Endothelial cell (in vitro differentiated cells): ENCODE measurements at places on chromosomes 5 and 9.

DNA sequence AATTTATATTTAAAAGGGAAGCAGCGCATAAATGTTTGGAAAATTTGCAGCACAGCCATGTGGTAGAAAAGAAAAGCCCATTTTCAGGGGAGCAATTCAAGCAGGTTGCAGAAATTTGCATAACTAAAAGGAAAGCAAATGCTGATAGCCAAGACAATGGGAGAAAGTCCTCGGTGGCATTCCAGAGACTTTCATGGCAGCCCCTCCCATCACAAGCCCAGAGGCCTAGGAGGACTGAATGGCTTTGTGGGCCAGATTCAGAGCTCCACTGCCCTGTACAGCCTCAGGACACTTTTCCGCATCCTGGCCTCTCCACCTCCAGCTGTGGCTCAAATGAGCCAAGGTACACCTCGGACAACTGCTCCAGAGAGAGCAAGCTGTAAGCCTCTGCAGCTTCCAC lies 462.9 kb downstream of the CDK5RAP2 start:
- no peak overlapping the region for H3K4me3 ChIP-seq
- no peak for DNase-seq
- no peak overlapping the region for H3K27ac ChIP-seq
- H3K36me3 ChIP-seq, result peaks cover 4% of the 10 kb centered on the region
- no peaks in the 10 kb centered on the region for H3K27me3 ChIP-seq

- H3K36me3 ChIP-seq, result no peaks in the 10 kb centered on the region
- DNase-seq, result no peak
- H3K27ac ChIP-seq, result no peak overlapping the region
- H3K4me3 ChIP-seq, result no peak overlapping the region
- peaks cover 10% of the 10 kb centered on the region for H3K4me1 ChIP-seq
- H3K27me3 ChIP-seq, result no peaks in the 10 kb centered on the region
Measured at GRCh38 chr5:169013208-169013728, 287.7 kb downstream of the SLIT3 start.

DNA sequence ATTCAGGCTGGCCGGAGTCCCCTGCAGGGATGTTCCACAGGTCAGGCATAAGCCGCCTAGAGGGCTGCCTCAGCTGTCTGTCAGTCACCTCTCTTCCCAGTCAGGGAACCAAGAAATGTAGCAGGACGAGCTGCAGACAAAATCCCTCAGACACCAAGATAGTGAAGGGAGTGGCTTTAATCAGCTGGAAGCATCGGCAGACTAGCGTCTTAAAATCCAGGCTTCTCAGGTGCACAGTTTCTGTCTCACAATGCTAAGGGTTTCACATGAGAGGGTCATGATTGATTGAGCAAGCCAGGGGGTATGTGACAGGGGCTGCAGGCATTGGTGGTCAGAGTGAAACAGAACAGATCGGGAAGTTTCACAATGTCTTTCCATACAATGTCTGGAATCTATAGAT lies 247.2 kb downstream of the CDH10 start:
- H3K4me1 ChIP-seq, result peaks cover 14% of the 10 kb centered on the region
- H3K27me3 ChIP-seq, result peaks cover 2% of the 10 kb centered on the region
- H3K36me3 ChIP-seq, result peaks cover 17% of the 10 kb centered on the region

GRCh38 chr5:160573318-160573717 lies 151.7 kb downstream of the PTTG1 start:
- no peak overlapping the region for H3K27ac ChIP-seq
- no peak for DNase-seq
- H3K4me3 ChIP-seq, result no peak overlapping the region
- H3K4me1 ChIP-seq, result no peaks in the 10 kb centered on the region

DNA sequence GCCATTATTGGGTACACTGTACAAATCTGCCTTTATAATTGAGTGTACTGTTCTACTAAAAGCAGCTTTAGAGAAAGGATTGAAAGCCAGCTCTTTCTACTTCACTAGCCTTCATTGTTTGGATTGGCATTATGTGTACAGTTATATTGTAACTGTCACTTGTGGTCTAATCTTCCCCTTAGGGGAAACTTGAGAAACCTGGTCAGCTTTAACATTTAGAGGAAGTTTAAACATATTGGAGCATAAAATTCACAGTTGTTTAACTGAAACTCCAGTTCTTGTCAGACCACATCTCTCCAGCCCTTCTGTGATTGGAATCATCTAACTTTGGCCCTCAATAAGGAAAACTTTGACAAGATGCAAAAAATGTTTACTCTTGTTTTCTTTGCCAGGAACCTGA lies 24.6 kb downstream of the PIK3R1 start:
- no peak overlapping the region for H3K4me3 ChIP-seq
- no peaks in the 10 kb centered on the region for H3K36me3 ChIP-seq
- peaks cover 57% of the 10 kb centered on the region for H3K4me1 ChIP-seq
- peak overlapping the region; percentile 76 for H3K27ac ChIP-seq
- DNase-seq, result no peak

GRCh38 chr5:154243736-154244135 lies 53.2 kb downstream of the GALNT10 start:
- H3K36me3 ChIP-seq, result no peaks in the 10 kb centered on the region
- no peak overlapping the region for H3K4me3 ChIP-seq
- DNase-seq, result no peak
- H3K27me3 ChIP-seq, result no peaks in the 10 kb centered on the region
- H3K4me1 ChIP-seq, result peaks cover 5% of the 10 kb centered on the region

GRCh38 chr5:120255214-120255613 lies 208.9 kb upstream of the PRR16 start:
- H3K27ac ChIP-seq, result no peak overlapping the region
- H3K4me1 ChIP-seq, result no peaks in the 10 kb centered on the region
- no peaks in the 10 kb centered on the region for H3K27me3 ChIP-seq
- H3K4me3 ChIP-seq, result no peak overlapping the region
- no peak for DNase-seq

DNA sequence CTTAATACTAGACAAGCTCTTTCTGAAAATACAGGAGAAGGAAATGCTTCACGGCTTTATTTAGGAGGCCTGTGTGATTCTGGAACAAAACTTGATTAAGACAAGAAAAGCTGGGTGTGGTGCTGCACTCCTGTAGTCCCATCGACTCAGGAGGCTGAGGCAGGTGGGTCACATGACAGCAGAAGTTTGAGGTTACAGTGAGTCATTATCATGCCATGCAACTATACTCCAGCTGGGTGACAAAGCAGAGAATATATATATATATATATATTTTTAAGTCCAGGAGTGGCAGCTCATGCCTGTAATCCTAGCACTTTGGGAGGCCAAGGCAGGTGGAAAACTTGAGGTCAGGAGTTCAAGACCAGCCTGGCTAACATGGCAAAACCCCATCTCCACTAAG lies 33.1 kb upstream of the SPIN1 start:
- no peak overlapping the region for H3K4me3 ChIP-seq
- DNase-seq, result no peak
- no peak overlapping the region for H3K27ac ChIP-seq
- peaks cover 4% of the 10 kb centered on the region for H3K27me3 ChIP-seq

- DNase-seq, result no peak
- no peak overlapping the region for H3K4me3 ChIP-seq
- H3K36me3 ChIP-seq, result peaks cover 26% of the 10 kb centered on the region
- H3K27ac ChIP-seq, result no peak overlapping the region
- peaks cover 3% of the 10 kb centered on the region for H3K4me1 ChIP-seq
- H3K27me3 ChIP-seq, result peaks cover 6% of the 10 kb centered on the region
Measured at GRCh38 chr5:14743601-14744295, 79.2 kb downstream of the OTULIN start.

GRCh38 chr5:59661954-59662615 lies 231.4 kb downstream of the PDE4D start:
- no peaks in the 10 kb centered on the region for H3K27me3 ChIP-seq
- H3K4me1 ChIP-seq, result no peaks in the 10 kb centered on the region
- H3K27ac ChIP-seq, result no peak overlapping the region
- H3K4me3 ChIP-seq, result no peak overlapping the region

- no peak for DNase-seq
- peaks cover 1% of the 10 kb centered on the region for H3K27me3 ChIP-seq
- no peak overlapping the region for H3K27ac ChIP-seq
- H3K36me3 ChIP-seq, result no peaks in the 10 kb centered on the region
- no peak overlapping the region for H3K4me3 ChIP-seq
- no peaks in the 10 kb centered on the region for H3K4me1 ChIP-seq
Measured at GRCh38 chr9:8241201-8241600, 441.6 kb upstream of the DMAC1 start.

DNA sequence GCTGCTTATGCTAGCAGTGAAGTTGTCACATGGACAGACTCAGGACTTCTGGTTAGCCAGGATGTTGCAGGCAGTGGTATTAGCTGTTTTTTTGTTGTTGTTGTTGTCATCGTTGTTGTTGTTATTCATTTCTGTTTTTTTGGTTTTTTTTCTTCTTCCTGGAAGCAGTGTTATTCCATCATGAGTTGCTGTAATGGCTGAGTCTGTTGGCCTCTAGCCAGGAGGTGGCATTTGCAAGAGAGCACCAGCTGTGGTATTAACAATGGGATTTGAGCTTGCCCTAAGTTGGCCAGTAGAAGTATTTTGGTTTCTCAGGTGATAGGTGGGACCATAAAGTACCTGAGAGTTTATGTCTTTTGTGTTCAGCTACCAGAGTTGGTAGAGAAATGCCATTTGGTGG lies 561.1 kb downstream of the KCTD16 start:
- DNase-seq, result no peak
- no peaks in the 10 kb centered on the region for H3K4me1 ChIP-seq
- no peak overlapping the region for H3K27ac ChIP-seq
- H3K4me3 ChIP-seq, result no peak overlapping the region
- H3K27me3 ChIP-seq, result no peaks in the 10 kb centered on the region
- no peaks in the 10 kb centered on the region for H3K36me3 ChIP-seq

DNA sequence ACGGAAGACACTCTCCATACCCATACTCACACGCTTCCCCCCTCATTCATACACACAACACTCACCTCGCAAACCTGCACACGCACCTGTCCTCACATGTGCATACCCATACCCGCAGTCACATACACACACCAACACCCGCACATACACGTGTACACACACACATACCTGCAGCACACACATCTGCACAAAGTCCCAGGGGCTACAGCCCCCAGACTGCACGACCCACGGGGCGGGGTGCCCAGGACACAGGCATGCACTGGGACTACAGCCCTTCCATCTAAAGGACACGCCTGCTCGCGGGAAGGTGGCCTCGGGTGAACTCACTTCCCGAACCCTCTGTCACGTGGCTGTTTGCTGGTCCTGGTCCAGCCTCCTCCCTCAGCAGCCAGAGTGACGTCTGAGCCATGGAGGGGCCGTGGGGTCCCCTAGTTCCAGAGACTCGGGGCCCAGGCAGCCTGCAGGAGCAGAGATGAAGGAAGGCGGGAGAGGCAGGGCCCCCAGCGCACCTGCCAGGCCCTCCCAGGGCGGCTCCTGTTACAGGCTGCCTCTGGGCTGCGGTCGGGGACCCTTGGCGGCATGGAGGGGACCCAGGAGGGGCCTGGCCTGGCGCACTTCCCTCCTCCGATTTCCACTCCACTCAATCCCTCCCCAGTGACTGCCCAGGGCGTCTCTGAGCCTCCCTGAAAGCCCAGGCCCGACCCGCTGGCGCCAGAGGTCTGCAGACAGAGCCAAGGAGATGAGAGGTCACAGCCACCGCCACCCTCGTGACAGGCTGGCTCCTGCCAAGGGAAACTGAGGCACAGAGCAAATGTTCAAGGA lies 8.1 kb downstream of the SLC12A7 start:
- no peak for DNase-seq
- peaks cover 10% of the 10 kb centered on the region for H3K4me1 ChIP-seq
- H3K36me3 ChIP-seq, result peaks cover 5% of the 10 kb centered on the region
- H3K27me3 ChIP-seq, result peaks cover 11% of the 10 kb centered on the region

- H3K27ac ChIP-seq, result no peak overlapping the region
- H3K4me1 ChIP-seq, result peaks cover 11% of the 10 kb centered on the region
- no peak for DNase-seq
- H3K4me3 ChIP-seq, result no peak overlapping the region
Measured at GRCh38 chr5:158513490-158514318, 586.0 kb downstream of the EBF1 start.

GRCh38 chr9:96020792-96021550 lies 145.5 kb downstream of the ERCC6L2 start:
- peak overlapping the region; percentile 88 for H3K4me3 ChIP-seq
- DNase-seq, result peak; percentile 42
- H3K36me3 ChIP-seq, result peaks cover 4% of the 10 kb centered on the region
- H3K27ac ChIP-seq, result no peak overlapping the region
- peaks cover 13% of the 10 kb centered on the region for H3K27me3 ChIP-seq
- peaks cover 18% of the 10 kb centered on the region for H3K4me1 ChIP-seq

DNA sequence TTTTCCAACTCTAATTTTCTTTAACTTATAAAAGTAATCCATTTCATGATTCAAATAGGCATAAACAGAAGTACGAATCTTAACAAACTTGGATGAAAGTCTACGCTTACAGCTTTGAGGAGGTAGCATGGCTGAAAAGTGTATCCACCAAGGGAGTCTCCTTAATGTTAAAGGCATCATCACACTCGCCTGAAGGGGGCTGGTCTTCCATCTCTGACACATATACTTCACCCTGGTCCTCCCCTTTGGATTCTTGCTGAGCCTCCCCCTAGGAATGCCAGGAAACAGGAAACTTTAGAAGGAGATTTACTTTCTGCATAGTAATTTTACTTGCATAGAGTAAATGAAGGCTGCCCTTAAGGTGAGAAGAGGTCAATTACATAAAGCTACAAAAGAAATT lies 10.3 kb upstream of the NME5 start:
- peak; percentile 30 for DNase-seq
- no peak overlapping the region for H3K27ac ChIP-seq
- no peak overlapping the region for H3K4me3 ChIP-seq
- peaks cover 2% of the 10 kb centered on the region for H3K27me3 ChIP-seq

GRCh38 chr5:132668706-132669454 lies 4.9 kb upstream of the IL4 start:
- H3K4me1 ChIP-seq, result no peaks in the 10 kb centered on the region
- no peak for DNase-seq
- H3K27ac ChIP-seq, result no peak overlapping the region
- H3K27me3 ChIP-seq, result peaks cover 3% of the 10 kb centered on the region

GRCh38 chr5:150021491-150022157 lies 21.1 kb downstream of the HMGXB3 start:
- DNase-seq, result no peak
- H3K27me3 ChIP-seq, result no peaks in the 10 kb centered on the region
- H3K4me1 ChIP-seq, result peaks cover 16% of the 10 kb centered on the region
- H3K4me3 ChIP-seq, result peak overlapping the region; percentile 63
- H3K36me3 ChIP-seq, result peaks cover 17% of the 10 kb centered on the region

DNA sequence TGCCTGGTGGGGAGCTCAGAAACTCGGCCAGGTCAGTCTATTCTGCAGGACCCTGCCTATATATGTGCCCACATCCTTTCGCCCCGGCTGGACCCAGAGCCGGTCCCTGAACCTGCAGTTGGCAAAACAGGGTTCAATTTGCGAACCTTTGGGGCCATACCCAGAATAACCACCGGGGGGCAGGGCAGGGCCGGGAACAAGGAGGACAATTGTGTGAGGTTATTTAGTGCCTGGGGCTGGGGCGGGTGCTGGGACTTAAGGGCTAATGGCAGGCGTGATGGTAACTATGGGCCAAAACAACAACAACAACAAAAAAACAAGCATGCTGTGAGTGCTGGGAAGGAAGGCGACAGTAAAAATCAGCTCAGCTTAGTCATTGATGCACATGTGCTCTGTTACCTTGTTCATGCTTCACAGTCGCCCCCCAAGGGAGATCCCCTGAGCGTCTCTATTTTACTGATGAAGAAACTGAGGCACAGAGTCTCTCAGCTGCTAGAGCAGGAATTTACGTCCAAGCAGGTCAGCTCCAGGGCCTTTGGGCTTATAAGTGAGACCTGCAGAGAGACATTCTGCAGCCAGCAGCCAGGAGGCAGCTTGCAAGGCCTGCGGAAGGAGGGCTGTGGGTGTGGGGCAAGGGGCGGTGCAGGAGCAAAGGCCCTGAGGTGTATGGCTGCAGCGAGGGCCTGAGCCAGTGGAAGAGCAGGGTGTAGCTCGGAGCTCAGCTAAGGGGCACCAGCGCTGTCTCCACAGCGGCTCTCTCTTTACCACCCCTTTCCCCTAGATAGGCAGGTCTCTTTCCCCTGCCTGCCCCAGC lies 106.0 kb downstream of the PHF2 start:
- peaks cover 14% of the 10 kb centered on the region for H3K4me1 ChIP-seq
- peaks cover 14% of the 10 kb centered on the region for H3K27me3 ChIP-seq
- peak; percentile 89 for DNase-seq
- H3K4me3 ChIP-seq, result no peak overlapping the region
